ENCODE measurements at places on chromosomes 7 and 10.

DNA sequence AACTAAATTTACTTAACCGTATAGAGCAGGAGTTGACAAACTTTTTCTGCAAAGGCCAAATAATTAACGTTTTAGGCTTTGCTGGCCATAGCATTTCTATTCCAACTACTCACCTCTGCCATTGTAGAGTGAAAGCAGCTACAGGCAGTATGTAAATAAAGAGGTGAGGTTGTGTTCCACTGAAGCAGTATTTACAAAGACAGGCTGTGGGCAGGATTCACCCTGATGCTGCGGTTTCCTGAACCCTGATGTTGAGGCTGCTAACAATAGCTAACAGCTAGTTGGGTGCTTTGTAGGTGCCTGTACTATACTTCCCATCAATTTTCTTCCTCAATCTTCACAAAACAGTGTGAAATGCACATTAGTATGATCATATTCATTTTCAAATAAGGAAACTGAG is 47.0 kb upstream of the LAMB1 start:
- no peak for DNase-seq

DNA sequence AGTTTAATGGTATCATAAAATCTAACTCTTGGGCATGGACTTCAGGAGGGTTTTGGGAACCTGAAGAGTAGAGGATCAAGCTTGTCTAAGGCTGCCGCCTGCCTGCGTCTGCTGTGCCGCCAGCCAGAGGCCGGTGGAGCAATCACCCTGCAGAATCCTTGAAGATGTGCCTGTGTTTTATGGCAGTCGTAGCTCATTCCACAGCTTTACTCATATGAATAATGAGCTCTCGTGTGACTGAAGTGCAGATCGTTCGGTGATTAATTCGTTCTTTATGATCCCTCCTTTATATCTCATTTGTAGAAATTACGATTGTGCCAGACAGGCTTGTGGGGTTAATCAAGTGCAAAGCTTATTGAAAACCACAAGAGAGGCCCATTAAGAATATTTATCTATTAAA is 100.8 kb downstream of the ACTR3B start:
- DNase-seq, result no peak

- no peak for DNase-seq
These were observed 176.6 kb upstream of the PRKCQ start for GRCh38 chr10:6756716-6757115.

GRCh38 chr10:12103802-12104201 is 25.7 kb upstream of the SEC61A2 start:
- DNase-seq, result no peak

GRCh38 chr7:125876431-125876830 is 946.8 kb upstream of the POT1 start:
- no peak for DNase-seq

- no peak for DNase-seq
These were observed 20.3 kb upstream of the HYAL4 start for GRCh38 chr7:123824754-123825067.

DNA sequence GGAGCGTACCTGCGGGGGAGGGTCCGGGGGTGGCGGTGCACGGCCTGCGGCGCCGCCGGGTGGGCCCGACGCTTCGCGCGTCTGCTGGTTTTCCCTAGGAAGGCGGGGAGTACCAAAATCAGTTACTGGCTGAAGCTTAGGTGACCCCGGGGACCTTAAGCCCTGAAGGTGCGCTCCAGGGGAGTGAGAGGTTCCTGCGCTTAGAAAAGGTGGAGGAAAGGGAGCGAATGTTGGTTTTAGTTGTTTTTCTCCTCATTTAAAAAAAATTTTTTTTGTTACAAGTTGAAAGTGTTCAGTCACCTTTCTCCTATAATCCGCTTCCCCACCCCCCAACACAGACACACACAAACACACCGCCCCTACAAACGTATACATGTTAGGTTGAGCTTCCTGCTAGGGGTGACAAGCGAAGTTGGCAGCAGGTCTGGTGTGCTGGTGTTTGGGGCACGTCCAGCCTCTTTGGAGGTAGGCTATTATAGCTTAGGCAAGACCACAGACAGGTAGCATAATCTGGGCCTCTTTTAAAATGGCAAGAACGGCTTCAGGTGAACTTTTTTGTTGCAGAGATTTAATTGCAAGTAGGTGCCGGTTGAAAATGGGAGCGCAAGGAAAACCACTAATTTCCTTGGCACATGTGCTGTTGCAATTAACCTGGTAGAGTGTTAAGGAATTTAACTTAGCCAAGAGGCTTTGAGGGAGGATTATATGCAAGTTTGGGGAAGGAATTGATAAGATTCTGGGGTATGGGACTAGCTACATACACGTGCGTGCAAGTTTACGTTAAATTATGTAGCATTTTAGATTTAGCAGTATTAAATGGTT is 945 bp downstream of the ADD3 start:
- no peak for DNase-seq

- no peak for DNase-seq
These were observed 645.3 kb downstream of the ACTR3B start for GRCh38 chr7:153404781-153405279.

DNA sequence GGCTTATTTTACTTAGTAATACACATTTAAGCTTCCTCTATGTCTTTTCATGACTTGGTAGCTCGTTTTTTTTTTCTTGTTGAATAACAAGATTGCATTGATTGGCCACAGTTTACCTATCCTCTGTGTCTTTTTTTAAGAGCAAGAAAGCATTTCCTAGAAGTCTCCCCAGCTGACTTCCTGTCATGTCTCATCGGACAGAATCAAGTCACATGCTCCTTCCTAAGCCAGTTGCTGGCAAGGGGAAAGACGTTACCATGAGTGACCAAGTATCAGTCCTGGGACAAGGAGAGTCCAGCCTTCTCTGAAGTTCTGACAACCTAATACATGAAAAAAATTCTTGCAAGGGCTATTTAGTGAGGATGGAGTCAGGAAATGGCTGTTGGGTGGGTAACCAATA is 24.9 kb upstream of the SFRP5 start:
- no peak for DNase-seq

DNA sequence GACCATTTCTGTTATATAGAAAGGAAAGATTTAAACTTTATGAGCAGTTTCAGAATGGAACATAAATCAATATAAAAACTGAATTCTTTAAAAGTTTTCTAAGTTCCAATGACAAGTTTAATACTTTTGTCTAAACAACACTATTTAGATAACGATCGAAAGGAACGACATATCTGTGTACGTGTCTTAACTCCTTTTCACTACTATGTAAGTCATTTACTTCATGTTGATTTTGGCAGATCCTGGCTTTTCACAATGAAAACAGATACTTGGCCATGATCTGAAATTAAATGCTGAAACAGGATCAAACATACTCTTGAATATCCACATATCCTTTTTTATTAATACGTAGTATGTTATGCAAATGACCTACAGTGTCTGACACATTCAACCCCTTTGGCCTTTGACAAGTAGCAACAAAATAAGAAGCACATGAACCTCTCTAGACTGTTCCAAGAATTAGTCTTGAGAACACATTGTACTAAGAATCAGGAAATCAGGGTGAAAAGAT is 41.9 kb downstream of the RNLS start:
- DNase-seq, result no peak

DNA sequence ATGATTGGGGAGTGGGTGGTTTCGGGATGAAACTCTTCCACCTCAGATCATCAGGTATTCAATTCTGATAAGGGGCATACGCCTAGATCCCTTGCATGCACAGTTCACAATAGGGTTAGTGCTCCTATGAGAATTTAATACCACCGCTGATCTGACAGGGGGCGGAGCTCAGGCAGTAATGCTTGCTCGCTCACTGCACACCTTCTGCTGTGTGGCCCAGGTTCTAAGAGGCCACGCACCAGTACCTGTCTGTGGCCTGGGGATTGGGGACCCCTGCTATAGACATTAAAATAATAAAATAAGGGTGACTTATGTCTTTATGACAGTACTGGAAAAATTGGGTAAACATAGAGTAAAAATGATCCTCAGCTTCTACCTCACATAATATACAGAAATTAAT is 66.1 kb downstream of the SAMD9 start:
- no peak for DNase-seq

GRCh38 chr7:37916673-37917660 is at the start of gene SFRP4:
TSS of gene SFRP4 (minus strand) at chr7:37916817. CDS start at chr7:37916537, 280 bp downstream.
- peak; percentile 61 for DNase-seq

DNA sequence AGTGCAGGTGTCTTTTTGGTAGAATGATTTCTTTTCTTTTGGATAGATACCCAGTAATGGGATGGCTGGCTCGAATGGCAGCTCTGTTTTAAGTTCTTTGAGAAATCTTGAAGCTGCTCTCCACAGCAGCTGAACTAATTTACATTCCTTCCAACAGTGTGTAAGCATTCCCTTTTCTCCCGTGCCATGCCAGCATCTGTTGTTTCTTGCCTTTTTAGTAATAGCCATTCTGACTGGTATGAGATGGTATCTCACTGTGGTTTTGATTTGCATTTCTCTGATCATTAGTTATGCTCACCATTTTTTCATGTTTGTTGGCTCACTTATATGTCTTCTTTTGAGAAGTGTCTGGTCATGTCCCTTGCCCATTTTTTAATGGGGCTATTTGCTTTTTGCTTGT is 486.3 kb downstream of the GALNT17 start:
- no peak for DNase-seq

- DNase-seq, result no peak
These were observed 341.9 kb downstream of the LRMDA start for GRCh38 chr10:75773231-75773780.

DNA sequence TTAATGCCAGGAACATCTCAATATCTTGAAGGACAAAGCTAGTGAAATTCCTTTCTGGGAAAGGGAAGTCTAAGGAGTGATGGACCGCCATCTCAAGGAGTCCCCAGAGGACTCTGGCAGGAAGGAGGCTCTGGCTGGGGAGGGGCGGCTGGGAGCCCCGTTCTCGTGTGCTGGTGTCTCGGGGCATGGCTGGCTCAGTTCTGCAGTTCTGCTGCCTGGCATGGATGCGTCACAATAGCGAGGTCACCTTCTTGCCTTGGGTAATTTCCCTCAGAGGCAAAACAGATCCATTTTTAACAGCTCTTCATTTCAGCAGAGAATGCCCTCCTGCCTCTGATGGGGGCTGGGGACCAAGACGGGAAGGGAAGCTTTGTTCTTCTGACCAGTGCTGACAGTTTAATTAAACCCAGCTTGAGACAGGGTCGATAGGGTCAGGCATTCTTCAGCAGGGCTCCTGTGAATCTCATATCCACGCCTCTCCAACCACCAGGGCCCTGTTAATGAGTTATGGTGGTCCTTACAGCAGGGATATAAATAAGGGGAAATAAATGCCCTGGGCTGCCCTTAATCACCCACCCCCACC is 35.7 kb downstream of the SLIT1 start:
- DNase-seq, result no peak

Data from GM03348 (cell line).